ENCODE measurements at places on chromosomes 5 and 9. TPM values are rescaled to one million over a fixed set of nuclear protein-coding genes. Genes with fewer than 3 reads are reported as not detected.

DCTN3 gene
- 67.8 TPM for total RNA-seq

CCDC192 gene
- total RNA-seq = not detected

BTNL9 gene
- 9.9 TPM for total RNA-seq

RBM18 gene
- 7.3 TPM for total RNA-seq

CDH9 gene
- total RNA-seq = not detected

STX17 gene
- 18.3 TPM for total RNA-seq
